Hindlimb muscle (tissue), 1 donor: ENCODE measurements at places on chromosomes 3 and 15.

DNA sequence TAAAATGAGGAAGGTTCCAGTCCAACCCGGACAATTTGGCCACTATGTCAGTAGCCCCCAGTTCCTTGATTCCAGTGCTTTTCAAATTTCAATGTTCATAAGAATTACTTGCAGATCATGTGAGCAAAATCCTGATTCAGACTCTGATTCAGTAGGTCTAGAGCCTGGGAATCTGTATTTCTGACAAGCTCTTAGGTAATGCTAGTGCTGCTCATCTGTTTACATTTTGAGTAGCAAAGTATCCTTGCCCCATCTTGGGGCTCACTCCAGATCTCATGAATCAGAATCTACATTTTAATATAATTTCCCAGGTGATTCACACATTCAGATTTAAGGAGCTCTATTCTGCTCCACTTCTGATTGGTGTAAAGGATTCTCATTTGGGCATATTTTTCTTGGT, 142.0 kb downstream of the NAALADL2 start:
- no peak for DNase-seq

DNA sequence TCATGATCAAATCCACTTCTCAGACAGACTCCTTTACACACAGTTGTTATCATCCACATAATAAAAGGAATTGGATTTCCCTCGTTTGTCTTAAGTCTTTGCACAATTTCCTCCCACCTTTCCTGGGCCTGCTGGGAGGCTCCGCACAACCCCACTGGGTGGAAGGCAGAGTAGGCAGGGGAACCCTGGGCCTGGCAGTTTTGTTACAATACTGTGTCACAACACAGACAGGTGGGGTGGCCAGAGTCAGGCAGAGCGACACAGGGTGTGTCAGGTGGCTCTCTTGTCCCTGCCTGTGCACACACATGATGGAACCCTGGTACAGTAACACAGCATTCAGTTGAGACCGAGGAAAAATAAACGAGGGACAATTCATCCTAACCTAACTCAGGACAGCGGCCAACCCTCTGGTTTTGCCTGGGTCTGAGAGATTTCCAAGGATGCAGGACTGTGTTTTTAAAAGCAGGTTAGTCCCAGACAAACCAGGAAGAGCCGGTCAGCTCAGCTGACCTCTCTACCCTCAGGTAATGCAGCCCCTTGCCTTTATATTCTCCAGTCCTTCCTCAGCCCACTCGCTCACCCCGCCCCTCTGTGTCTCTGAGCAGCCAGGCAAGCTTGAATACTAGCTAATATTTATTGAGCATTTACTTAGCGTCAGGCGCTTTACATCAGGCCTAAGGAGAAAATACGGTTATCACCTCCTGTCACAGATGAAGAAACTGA, 8.8 kb upstream of the FAM174B start:
- DNase-seq, result no peak

GRCh38 chr15:62853114-62853840, 189.3 kb upstream of the TPM1 start:
- DNase-seq, result no peak

DNA sequence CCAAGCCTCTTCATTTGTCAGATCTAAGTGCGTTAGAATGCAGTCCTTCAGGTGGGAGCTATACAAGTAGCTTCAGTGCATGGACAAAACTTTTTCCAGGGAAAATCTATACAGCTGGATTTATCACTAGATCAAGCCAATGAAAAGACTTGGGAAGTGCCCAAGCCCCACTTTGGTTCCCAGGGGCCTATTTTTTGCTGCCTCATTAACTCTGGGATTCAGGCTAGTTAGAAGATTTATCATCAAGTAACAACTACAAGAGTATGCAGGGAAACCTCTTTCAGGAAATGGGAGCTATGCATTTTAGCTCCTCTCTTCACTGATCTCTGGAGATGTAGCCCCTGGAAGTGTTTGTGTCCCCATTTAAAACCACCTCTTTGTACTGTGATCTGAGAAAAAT, 908.8 kb downstream of the SQOR start:
- DNase-seq, result no peak

GRCh38 chr3:183108001-183108449, 8.7 kb upstream of the MCCC1 start:
- DNase-seq, result no peak

DNA sequence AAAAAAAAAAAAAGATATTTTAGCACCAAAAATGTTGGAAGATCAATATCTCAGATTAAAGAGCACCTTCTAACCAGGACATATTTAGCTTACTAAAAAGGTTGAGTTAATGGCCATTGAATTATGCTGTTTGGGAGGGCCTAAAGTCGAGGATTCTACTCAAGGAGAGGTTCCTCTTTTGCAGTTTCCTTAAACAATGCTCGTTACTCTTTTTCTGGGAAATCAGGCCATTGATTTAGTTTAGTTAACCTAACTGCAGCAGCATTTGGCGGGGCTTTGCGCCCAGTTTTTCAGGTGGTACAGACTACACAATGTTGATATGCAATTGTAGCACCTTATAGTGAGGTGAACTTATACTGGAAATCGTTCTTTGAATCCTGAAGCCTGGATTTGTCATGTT, 6.8 kb downstream of the ABHD2 start:
- DNase-seq, result no peak

DNA sequence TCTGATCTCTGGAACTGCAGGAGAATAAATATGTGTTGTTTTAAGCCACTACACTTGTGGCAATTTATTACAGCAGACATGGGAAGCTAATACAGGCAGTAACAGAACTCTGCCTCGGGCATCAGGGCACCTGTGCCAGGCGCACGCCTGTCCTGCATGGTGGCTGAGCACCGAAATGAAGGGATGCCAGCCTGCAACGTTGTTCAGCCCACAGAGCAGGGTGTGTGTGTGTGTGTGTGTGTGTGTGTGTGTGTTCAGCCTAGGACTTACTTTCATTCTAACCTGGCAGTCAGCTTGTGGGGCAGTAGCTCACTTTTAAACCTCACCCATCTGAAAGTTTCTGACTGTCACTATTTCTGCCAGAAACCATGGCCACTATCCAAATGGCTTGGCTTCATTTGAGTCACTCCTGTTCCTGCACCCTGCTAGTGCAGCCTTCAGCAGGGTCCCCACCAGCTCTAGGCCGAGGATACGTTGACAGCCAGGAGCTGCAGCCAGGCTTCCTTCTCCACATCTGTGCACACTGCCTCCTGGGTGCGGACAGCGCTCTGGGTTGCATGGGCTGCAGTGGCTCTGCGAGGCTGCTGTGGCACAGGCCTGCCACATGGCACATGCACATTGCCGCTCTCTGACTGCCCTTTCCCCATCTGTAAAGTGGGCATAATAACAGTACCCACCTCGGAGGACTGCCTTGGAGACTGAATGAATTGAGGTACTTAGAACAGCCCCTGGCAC, 4.5 kb downstream of the UROC1 start:
- DNase-seq, result no peak

- peak; percentile 36 for DNase-seq
Observed at GRCh38 chr3:189824629-189825312, 193.6 kb downstream of the TP63 start.

- DNase-seq, result no peak
Observed at GRCh38 chr3:196691386-196691785, 20.7 kb downstream of the CEP19 start.

DNA sequence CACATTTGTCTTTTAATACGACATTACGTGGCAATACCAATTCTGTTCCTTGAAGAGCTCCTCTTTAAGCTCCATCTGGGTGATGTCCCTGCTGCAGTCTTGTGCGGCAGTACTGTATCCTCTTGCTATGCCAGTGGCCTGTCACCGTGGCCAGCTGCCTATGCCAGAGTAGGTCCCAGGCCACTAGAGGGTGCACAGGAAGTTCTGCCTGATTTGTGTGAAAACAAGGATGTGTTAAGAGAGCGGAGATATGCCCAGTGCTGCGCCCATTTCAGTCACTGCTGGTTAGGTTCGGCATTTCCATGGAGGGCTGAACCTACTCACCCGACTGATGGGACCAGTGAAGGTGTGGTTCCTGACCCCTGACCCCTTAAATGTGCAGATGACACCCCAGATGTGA, 25.2 kb downstream of the NIPA1 start:
- no peak for DNase-seq

GRCh38 chr3:10248984-10249748, 907 bp downstream of the TATDN2 start:
- no peak for DNase-seq

DNA sequence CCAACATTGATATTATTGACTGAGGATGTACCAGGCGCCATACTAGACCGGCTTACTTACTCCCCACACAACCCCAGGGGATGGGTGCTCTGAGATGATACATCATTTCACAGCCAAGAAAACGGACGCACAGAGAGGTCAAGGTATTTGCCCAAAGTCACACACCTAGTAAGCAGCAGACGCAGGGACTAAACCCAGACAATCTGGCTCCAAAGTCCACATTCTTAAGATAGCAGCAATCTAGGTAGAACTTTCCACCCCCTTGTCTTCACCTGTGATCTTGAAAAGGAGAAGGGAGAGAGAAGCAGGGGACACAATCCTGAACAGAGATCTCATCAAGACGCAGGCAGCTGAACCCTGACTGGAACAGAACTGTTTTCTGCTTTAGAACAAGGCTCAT, 200.6 kb downstream of the XXYLT1 start:
- no peak for DNase-seq

GRCh38 chr15:68559345-68560310, 19.2 kb upstream of the CORO2B start:
- DNase-seq, result peak; percentile 83
